ENCODE measurements at places on chromosomes 11 and 22. TPM values are rescaled to one million over a fixed set of nuclear protein-coding genes. Genes with fewer than 3 reads are reported as not detected.

- no peaks in the 10 kb centered on the region for H3K36me3 ChIP-seq
- DNase-seq: no peak
- no peaks in the 10 kb centered on the region for H3K4me1 ChIP-seq
- no peaks in the 10 kb centered on the region for H3K27me3 ChIP-seq
- no peak overlapping the region for H3K4me3 ChIP-seq
Measured at GRCh38 chr11:19811380-19811779, 98.7 kb downstream of the NAV2 start.

GRCh38 chr11:130470832-130471706, 22.6 kb downstream of the ADAMTS15 start:
- no peaks in the 10 kb centered on the region for H3K4me1 ChIP-seq
- no peak overlapping the region for H3K27ac ChIP-seq
- no peaks in the 10 kb centered on the region for H3K36me3 ChIP-seq

DNA sequence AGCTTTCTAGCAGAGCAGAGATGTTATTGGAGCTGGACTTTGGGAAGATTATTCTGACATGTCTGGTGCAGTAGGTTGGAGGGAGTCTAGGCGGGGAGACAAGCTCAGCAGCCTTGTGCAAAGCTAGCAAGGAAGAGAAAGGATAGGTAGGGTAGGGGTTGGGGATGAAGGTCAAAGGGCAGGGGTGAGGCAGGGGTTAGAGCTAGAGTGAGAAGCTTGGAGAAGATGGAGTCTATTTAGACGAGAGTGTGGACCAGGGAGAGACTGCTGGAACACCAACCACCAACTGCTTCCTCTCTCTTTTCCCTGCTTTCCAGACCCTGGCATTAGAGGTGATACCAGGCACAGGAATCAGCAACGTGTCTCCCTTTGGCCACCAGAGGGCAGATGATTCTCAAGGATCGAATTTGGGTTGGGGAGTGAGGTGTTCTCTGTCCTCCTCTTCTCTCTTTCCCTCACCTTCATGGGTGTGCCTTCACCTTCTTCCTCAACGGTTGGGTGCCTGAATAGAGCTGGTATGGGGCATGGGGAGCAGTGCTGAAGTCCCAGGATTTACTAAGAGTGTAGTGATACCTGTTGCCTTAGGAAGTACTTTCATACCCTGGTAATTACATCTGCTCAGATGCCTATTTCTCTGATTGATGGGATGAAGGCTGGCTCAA, 1.8 kb upstream of the MARK2 start:
- H3K27me3 ChIP-seq: no peaks in the 10 kb centered on the region
- H3K4me1 ChIP-seq: peaks cover 27% of the 10 kb centered on the region
- DNase-seq: peak; percentile 81
- no peak overlapping the region for H3K27ac ChIP-seq
- H3K4me3 ChIP-seq: no peak overlapping the region

DNA sequence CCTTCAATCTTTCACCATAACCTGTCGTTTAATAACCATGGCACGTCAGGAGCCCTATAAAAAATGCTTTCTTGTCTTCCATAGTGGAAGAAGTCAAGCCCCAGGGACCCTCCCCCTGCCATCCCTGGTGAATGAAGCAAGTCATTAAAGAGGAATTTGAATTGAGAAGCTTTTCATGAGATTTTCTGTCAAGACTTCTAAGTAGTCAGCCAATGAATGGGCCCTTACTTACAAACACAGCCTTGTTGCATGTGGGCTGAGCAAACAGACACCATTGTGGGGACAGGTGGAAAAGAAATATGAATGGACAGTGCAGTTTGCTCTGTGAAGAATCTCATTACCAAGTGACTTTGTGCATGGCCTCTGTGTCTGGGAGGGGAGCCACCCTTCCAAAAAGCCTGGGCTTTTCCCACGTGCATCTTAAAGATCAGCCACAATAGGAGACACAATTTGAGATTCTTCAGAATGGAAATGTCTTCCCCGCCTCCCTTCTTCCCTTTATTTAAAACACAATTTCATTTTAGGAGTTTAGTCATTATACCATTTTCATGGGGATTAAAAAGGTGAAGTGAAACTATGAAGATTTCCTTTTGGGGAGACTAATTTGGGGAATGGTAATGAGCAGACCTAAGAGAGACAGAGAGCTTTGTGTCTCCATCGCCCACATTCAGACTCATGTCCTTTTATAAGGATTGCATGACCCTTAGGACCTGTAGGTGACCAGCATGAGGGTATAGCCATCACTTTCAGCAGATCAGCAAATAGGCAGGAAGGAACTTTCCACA, 152.0 kb downstream of the LRRC4C start:
- no peaks in the 10 kb centered on the region for H3K27me3 ChIP-seq
- no peak for DNase-seq
- H3K27ac ChIP-seq: no peak overlapping the region
- H3K36me3 ChIP-seq: no peaks in the 10 kb centered on the region
- H3K4me1 ChIP-seq: no peaks in the 10 kb centered on the region
- H3K4me3 ChIP-seq: no peak overlapping the region

DNA sequence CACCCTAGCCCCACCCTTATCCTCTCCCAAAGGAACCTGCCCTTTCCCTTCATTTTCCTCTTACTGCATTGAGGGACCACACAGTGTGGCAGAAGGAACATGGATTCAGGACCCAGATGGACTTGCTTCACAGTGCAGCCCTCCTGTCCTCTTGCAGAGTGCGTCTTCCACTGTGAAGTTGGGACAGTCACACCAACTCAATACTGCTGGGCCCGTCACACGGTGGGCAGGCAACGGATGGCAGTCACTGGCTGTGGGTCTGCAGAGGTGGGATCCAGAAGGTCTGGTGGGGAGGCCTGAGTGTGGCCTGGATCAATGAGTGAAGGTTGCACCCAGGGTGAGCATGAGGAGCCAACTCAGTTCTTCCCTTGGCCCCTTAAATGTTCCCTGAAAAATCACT, 129.9 kb upstream of the B3GAT1 start:
- H3K4me1 ChIP-seq: no peaks in the 10 kb centered on the region
- no peak for DNase-seq
- no peak overlapping the region for H3K4me3 ChIP-seq
- no peak overlapping the region for H3K27ac ChIP-seq
- peaks cover 6% of the 10 kb centered on the region for H3K27me3 ChIP-seq

DNA sequence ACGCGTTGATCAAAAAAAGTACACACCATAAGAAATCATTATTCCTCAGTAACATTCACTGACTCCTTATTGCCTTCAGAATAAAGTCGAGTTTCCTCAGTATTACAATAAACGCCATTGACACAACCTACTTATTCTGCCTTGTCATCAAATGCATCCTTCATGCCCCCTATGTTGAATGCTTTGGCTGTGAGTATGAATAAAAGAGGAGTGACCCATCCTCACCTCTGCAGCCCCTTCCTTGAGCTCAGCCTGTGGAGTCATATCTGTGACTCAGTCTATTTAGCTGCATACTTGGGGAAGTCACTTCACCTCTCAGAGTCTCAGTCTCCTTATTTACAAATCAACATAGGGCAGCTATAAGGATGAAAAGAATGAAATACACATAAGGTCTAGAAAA, 65.1 kb downstream of the USP35 start:
- no peak for DNase-seq
- H3K4me1 ChIP-seq: no peaks in the 10 kb centered on the region
- H3K27ac ChIP-seq: no peak overlapping the region
- H3K36me3 ChIP-seq: peaks cover 15% of the 10 kb centered on the region
- H3K27me3 ChIP-seq: no peaks in the 10 kb centered on the region

- no peaks in the 10 kb centered on the region for H3K36me3 ChIP-seq
- no peak overlapping the region for H3K4me3 ChIP-seq
- no peaks in the 10 kb centered on the region for H3K4me1 ChIP-seq
- DNase-seq: no peak
- no peaks in the 10 kb centered on the region for H3K27me3 ChIP-seq
Measured at GRCh38 chr11:40986320-40986719, 473.1 kb downstream of the LRRC4C start.

DNA sequence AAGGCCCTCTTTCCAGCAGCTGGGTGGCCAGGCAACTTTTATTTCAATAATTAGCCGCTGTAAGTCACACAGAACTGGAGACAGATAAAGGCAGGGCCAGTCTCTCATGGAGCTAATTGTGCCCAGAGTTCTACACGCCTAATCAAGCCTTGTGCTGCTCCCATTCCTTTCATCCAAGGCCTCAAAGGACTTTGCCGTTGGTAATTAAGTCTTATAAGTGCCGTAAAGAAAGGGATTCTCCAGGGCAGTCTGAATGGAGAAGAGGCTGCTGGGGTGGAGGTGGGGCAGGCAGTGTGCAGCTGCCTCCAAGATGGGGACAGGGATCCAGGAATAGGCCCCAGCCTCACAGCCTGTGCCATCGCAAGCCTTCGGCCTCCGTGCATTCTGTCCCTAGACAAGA, 357.9 kb downstream of the TENM4 start:
- H3K4me1 ChIP-seq: no peaks in the 10 kb centered on the region
- H3K36me3 ChIP-seq: no peaks in the 10 kb centered on the region
- DNase-seq: no peak
- H3K27me3 ChIP-seq: no peaks in the 10 kb centered on the region

Gene ROM1
- total RNA-seq: 1.7 TPM

Gene KCNJ11
- total RNA-seq: 0.42 TPM

Gene DKK3
- total RNA-seq: 7.5 TPM

Gene SYT7
- 0.14 TPM for total RNA-seq

Gene PTGDR2
- 10.2 TPM for total RNA-seq
